ENCODE measurements at places on chromosomes 6 and 20.

- no peak for DNase-seq
Observed at GRCh38 chr6:95593025-95593424, 15.7 kb downstream of the MANEA start.

DNA sequence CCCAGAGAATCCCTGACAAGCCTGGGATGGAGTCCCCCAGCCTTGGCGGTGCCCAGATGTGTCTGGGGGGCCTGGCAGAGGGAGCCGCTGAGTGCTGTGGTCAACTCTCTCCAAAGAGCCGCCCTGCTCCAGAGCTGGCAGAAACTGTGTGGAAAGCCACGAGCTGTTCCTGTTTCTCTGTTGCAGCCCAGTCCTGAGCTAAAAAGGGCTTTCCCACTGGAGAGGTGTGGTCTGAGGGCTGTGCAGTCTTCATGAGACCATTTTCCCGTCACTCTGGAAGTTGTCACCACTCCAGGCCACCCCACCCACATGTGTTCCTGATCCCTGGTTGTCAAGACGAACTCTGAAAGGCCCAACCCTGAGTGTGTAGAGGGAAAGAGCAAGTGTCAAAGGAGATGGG, 99.7 kb upstream of the KCNK16 start:
- no peak for DNase-seq

DNA sequence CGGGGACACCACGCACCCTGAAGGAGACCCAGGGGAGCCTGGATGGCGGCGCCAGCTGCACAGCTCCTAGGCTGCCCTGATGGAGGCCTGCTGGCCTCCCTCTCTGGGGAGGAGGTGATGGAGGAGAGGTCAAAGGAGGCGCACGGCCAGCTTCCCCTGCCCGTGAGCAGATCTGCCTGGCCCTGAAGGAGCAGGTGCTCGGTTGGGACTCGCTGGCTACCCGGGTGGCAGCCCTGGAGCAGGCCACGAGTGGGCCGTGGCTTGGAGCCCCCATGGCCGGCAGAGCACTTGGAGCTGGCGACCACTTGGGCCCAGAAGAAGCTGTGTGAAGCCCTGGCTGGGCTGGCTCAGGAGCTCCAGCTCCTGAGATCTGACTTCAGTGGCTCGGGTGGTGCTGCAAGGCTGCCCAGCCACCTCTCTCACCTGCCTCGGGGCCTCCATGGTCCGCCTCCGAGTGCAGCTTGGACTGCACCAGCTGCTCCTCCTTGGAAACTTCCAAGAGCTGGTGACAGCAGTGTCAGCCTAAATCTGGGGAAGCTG, 7.5 kb upstream of the RAET1E start:
- DNase-seq: no peak

- DNase-seq: peak; percentile 5
Observed at GRCh38 chr6:45922728-45923351, 92.8 kb downstream of the CLIC5 start.

DNA sequence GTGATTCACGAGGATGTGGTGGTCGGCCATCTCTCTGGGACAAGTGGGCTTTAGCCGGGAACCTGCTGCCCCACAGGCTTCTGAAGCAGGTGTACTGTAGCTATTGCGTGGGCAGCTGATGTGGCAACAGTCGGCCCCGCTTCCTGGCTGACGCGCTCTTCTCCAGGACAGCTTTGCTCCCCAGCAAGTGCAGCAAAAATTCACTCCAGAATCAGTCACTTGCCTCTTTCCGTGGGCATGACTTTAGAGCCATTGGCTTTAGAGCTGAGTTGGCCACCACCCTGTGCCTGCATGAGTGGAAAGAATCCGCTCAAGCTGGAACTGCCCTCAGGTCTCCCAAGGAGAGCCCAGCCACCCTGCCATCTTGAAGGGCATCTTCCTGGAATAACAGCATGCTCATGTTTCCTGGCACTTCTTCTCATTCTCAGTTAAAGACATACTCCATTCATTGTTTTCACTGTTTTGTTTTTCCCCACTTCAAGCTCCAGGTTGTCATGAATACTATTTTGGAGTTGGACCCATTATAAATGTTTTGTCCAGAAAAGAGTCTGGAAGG, 178.3 kb downstream of the ZDHHC14 start:
- DNase-seq: no peak

GRCh38 chr20:23059846-23060245, 10.4 kb upstream of the THBD start:
- no peak for DNase-seq

DNA sequence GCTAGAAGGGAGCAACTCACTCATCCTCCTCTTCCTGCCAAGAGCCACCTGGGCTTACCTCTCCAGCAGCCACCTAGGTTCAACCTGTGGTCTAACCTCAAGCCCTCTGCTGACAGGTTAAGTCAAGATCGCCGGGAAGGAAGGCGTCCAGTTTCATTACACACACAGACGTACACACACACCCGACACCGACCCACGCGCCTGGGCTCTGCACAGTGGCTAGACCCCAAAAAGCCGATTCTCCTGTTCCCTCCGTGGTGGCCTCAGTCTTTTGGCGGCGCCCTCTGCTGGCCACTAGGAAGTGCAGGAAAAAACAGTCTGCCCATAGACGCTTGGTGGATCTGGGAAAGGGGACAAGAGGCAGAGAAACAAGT, 52.8 kb downstream of the MRPL14 start:
- peak; percentile 10 for DNase-seq

DNA sequence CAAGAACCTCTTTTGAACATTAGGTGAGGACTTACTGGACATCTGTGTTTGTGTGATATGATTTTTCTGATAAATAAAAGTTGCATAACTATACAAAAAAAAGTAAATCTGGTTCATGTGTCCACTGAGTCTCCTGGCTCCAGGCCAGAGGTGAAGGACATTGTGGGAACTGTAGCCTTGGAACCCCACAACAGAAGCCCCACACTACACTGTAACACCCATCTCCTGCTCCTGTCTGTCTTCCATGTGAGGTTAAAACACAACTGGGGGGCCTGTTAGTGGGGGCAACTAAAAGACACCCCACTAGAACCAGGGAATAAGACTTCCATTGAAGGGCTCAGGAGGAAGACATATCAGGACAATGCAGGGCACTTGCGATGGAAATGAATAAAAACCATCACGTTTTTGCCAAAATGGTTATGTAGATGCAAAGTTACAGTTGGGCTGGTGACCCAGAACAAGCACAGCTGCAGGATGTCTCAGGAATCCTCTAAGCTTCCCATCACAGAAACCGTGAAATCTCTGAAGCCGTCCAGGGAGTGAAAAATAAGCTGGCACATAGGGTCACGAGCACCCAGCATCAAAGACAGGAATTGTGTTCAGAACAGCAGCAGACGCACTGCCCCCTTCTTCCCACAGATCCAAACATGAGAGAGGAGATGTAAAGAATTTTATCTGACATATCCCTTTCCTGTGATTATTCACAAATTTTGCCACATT, 36.7 kb upstream of the PCSK2 start:
- DNase-seq: no peak

- no peak for DNase-seq
Observed at GRCh38 chr6:31114541-31114878, at the start of gene PSORS1C1. TSS of gene PSORS1C1 (plus strand) at chr6:31114800. CDS start at chr6:31129633, 14,833 bp downstream.

DNA sequence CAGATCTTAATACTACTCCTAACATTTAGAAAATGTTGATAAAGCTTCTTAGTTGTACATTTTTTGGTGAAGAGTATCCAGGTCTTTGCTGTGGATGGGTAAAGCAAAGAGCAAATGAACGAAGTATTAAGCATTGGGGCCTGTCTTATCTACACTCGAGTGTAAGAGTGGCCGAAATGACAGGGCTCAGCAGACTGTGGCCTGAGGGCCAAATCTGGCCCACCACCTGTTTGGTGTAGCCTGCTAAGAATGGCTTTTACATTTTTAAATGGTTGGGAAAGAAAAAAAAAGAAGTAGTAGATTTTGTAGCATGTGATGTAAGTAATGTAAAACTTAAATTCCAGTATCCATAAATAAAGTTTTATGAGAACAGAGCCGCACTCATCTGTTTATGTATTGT, 19.4 kb upstream of the MAPK13 start:
- DNase-seq: no peak

GRCh38 chr20:63471002-63471716, 1.3 kb downstream of the KCNQ2 start:
- no peak for DNase-seq

- peak; percentile 6 for DNase-seq
Observed at GRCh38 chr6:128519931-128520435, 416 bp downstream of the PTPRK start.

- no peak for DNase-seq
Observed at GRCh38 chr20:53321596-53321995, 272.0 kb downstream of the ZNF217 start.

DNA sequence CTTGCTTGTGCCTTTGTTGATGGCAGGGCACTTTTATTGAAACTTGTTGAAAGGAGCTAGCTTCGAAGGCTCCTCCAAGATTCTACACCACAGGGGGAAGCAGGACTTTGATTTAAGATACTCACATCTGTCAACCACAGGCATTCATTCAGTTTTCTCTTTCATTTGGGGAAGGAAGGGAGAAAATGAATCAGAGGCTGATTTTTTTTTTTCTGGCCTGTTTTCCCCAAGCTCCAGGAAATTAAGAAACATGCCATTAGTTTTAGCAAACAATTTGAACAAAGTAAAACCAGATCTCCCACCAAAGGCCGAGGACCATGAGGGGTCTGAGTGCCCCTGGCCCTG, 8.7 kb upstream of the APCDD1L start:
- no peak for DNase-seq

- no peak for DNase-seq
Observed at GRCh38 chr6:148520109-148520841, 177.6 kb downstream of the SASH1 start.

- DNase-seq: no peak
Observed at GRCh38 chr6:169173532-169174268, 79.9 kb downstream of the THBS2 start.

DNA sequence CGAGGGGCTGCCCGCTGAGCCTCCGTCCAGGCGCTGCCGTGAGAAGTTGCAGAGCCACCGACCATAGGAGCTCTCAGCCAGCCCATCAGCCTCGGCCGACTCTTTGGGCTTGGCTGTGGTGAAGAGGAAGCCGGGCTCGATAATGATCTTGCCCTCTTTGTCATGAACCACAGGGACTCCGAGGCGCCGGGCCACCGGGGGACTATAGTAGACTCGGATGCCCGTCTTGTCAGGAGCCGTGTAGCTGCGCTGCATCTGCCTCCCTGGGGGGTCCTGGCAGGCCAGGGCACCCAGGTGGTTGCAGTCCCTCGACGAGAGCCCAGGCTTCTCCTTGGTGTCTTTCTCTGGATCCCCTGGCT, 20.5 kb upstream of the DSN1 start:
- no peak for DNase-seq

DNA sequence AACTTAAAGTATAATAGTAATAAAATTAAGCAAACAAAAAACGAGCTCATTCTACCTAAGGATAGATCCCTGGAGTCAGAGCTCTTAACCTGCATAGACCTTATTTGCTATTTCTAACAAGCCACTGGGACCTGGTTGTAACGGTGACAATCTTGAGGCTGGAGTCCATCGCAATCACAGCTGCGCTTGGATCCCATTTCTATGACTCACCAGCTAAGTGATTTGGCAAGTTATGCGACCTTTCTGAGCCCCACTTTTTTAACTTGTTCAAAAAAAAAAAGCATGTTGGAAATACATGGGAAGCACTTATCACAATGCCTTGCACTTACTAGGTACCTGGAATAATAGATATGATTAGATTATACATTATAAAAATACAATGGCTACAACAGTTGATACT, 389.5 kb upstream of the CDH4 start:
- DNase-seq: no peak

- DNase-seq: no peak
Observed at GRCh38 chr20:32968478-32969241, 35.6 kb downstream of the SUN5 start.

DNA sequence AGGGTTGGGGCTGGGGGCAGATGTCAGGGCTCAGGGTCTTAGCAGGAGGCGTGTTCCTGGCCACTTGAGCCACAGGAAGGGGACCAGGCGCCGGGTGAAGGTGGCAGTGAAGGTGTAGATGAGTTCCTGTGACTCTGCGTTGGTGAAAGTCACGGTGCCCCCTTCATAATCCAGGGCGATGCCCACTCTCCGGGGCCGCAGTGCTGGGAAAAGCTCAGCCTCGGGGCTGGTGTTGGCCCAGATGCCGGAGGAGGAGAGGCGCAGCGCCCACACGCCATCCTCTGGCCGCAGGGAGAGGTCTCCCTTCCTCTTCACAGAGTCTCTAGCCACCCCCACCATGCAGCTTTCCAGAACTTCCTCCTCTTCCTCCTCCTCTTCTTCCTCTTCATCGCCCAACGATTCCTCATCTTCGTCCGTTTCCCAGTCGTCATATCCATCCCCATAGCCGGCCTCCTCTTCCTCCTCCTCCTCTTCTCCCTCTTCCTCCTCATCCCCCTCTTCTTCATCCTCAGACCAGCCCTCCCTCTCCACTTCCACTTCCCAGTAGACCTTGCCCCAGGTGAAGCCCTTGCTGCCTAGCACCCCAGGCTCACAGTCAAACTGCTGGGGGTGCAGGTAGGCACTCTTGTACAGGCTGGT, 22.6 kb downstream of the TRIM15 start:
- DNase-seq: no peak

DNA sequence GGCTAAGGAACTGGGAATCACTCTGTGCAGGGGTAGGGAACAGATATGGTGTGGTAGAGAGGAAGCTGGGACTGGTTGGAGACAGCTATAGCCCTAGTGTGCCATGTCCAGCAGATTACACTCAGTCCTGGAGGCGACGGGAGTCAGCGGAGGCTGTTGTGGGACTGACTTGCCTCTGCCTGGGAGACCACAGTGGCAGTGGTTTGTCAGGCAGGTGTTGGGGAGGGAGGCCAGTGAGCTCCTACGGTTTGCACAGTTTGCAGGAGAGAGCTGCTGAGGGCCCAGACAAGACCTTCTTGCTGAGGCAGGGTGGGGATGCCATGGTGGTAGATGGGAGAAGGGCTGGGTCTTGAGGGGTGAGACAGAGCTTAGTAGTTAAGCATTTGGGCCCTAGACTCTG, 4.9 kb downstream of the PLCG1 start:
- DNase-seq: no peak

DNA sequence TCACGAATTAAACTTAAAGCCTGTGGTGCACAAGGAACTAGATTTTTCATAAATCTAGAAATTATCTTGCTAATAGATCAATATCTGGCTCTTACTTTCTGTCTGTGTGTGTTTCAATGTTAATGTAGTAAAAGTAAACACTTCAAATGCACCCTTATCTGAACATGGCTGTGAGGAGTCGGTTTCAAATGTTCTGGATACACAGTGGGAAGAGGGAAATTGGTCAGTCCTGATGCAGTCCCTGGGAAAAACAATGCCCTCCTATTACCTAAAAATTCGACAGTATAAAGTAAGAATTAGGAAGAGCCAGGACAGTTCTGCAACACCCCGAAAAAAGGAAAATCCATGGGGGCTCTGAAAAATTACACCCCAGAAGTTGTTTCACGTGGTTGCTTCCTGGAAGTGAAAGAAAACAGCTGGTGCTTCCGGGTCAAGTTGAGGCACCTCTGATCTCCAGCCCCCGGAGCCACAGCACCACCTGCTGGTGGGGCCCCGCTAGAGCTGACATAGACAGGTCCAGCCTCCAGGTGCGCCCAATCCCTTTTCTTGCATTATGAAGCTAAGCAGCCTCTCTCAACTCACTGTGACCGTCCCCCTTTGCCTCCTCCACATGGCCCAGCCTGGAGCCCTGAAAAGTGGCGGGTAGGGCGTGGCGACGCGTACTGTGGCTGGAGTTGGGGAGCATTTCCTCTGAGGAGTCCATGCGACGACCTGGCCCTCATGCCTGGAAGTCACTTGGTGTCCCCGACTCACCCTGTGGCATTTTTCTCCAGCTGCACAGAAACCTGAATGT, 8.3 kb downstream of the SEMG2 start:
- DNase-seq: no peak

GRCh38 chr6:107444277-107444676, 15.1 kb downstream of the PDSS2 start:
- DNase-seq: no peak

GRCh38 chr6:110633731-110634213, 157.4 kb upstream of the SLC22A16 start:
- no peak for DNase-seq

- no peak for DNase-seq
Observed at GRCh38 chr6:118789419-118789818, 104.5 kb upstream of the ASF1A start.
